ENCODE measurements at places on chromosomes 3 and 15. TPM values are rescaled to one million over a fixed set of nuclear protein-coding genes. Genes with fewer than 3 reads are reported as not detected.

GRCh38 chr3:165903885-165904630 lies 66.8 kb upstream of the BCHE start:
- DNase-seq = no peak

- no peak for DNase-seq
Observed at GRCh38 chr15:88274553-88275460, 18.3 kb upstream of the NTRK3 start.

DNA sequence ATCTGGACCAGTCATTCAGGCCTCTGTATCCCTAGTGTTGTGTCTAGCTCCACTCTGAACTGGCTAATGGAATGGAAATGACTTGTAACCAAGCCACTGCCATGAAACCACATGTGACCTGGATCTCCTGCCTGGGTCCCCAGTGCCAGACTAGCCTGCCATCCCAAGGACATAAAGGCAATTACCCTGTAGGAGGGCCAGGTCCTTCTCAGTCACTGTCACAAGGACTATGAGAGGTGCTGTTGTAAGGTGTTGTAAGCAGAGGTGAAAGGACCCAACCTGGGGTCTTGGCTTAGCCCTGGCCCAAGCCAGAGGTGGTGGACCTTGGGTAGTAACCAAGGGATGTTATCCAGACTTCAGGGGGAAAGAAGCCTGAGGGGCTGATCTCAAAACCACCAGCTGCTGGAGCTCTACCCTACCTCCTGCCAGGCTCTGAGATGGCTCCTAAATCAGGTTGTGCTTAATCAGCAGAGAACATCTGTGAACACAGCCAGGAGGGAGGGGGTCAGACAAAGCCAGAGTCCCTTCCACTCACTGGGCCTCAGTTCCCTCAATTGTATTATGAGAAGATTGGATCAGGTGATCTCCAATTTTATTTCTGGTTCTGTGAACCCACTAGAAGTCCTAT lies 15.7 kb upstream of the KLHL24 start:
- DNase-seq = no peak

DNA sequence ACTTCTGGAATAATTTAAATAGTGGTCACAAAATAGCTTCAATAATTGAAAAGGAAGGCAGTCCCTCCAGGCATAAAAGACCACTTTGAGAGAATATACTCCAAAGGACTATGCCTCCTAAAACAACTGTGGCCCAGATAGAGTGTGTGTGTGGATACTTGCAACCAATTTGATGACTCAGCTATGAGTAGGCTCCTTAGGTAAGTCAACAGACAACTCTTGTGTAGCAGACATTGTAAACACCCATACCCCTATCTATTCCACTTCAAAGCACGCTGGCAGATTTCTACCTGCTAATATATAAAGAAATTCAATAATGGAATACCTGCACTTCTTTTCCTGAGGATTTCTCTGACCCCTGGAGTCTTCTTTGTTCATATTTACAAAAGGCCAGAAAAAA lies 254.5 kb downstream of the NEK10 start:
- DNase-seq = no peak

DNA sequence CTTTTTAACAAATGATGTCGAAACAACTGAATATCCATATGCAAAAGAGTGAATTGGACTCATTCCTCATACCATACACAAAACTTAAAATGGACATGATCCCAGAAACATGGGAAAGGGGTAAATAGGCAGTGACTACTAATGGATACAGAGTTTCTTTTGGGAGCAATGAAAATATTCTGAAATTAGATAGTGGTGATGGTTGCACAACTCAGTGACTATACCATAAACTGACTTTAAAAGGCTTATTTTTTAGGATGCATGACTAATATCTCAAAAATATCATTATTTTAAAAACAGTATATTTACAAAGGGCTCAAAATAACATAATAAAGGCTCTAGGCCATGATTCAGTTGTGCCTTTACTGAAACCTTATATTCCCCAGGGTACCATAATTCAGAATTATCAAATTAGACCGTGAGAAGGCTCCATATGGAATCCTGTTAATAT lies 16.3 kb upstream of the ATP13A3 start:
- DNase-seq = no peak

- no peak for DNase-seq
Observed at GRCh38 chr3:126209741-126210140, 29.4 kb upstream of the ALDH1L1 start.

DNA sequence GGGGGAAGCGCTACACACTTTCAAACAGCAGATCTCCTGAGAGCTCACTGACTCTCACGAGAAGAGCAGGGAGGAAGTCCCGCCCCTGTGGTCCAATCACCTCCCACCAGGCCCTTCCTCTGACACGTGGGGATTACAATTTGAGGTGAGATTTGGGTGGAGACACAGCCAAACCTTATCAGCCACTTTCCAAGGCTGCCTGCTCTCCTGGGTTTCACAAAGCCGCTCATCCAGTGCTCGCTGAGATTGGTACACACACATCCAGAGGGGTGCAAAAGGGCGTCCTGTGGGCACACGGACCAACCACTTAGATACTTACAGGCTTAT lies 23.1 kb downstream of the XXYLT1 start:
- no peak for DNase-seq

GRCh38 chr3:24318677-24319287 lies 175.9 kb downstream of the THRB start:
- no peak for DNase-seq

DNA sequence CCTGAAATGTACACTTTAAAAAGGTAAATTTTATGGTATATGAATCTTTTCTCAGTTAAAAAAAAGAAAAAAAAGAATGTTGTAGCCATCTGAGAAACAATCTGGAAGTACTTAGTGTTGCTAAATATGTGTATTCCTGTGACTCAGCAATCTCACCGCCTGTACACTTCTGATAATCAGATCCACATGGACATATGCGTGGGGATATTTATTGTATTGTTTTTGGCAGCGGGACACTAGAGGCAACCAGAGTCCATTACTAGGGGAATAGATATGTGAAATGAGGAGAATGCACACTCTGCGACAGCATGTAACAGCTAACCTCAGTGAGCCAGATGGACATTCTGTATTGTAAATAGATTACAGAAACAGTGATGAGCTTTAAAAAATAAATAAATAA lies 65.4 kb downstream of the AQP9 start:
- DNase-seq = peak; percentile 84

DNA sequence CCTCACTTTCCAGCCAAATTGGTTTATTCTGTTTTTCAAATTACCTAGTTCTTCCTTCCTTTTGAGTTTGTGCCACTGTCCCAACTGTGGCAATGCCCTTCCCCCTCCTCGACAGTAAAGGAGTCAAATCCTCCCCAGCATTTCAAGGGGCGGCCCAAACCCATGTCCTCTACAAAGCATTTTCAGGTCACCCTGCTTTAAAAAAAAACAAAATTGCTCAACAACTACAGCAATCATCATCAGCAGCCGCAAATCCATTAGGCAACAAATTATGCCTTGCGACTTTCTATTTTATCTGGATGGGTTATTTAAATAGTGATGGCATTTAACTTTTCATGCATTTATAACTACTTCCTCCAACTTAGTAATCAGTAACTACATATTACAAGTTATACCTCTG lies 32.7 kb downstream of the PLD1 start:
- no peak for DNase-seq

GRCh38 chr15:39584662-39585388 lies 3.9 kb downstream of the THBS1 start:
- no peak for DNase-seq

GRCh38 chr3:14645453-14645852 lies 6.1 kb upstream of the CCDC174 start:
- DNase-seq = no peak

GRCh38 chr15:93420050-93420452 lies 331.0 kb upstream of the RGMA start:
- no peak for DNase-seq

The ITGA11 gene
- polyA plus RNA-seq = 3.7 TPM

The FMN1 gene
- polyA plus RNA-seq = 0.90 TPM

The SH2D7 gene
- polyA plus RNA-seq = 0.09 TPM

The MKRN2OS gene
- 0.90 TPM for polyA plus RNA-seq

The ATP10A gene
- polyA plus RNA-seq = 2.9 TPM

The HCLS1 gene
- 6.3 TPM for polyA plus RNA-seq

The SHC4 gene
- 2.3 TPM for polyA plus RNA-seq

All from forelimb muscle (tissue), 1 donor.